ENCODE measurements at places on chromosomes 1 and 21. TPM values are rescaled to one million over a fixed set of nuclear protein-coding genes. Genes with fewer than 3 reads are reported as not detected.

The RAVER2 gene
- 6.7 TPM for total RNA-seq

The DNAJC6 gene
- total RNA-seq = 0.18 TPM

The CRYAA gene
- not detected for total RNA-seq

The OR2L5 gene
- total RNA-seq = not detected

Data from IMR-90 (cell line).